Immature natural killer cell (primary cell): ENCODE measurements at places on chromosomes 5 and 9. TPM values are rescaled to one million over a fixed set of nuclear protein-coding genes. Genes with fewer than 3 reads are reported as not detected.

The CCL27 gene
- polyA plus RNA-seq, result not detected

The SLC27A6 gene
- polyA plus RNA-seq, result not detected

DNA sequence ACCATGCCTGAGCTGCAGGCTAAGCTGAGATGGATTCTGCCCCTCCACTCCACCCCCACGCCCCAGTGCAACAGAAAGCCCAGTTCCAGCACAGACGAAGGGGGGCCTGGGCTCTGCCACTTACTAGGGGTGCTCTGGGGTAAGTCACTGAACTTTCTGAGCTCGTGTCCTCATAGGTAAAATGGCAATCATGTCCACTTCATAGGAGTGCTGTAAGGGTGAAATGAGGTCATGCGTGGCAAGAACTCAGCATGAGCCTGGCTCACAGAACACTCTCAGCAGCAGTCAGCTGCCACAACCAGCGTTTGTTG is 8.4 kb upstream of the PSD2 start:
- no peaks in the 10 kb centered on the region for H3K4me1 ChIP-seq
- no peak for DNase-seq
- H3K27ac ChIP-seq, result no peak overlapping the region
- peaks cover 13% of the 10 kb centered on the region for H3K27me3 ChIP-seq
- no peaks in the 10 kb centered on the region for H3K36me3 ChIP-seq

The NEURL1B gene
- not detected for polyA plus RNA-seq

GRCh38 chr9:34896112-34896511 is 62.0 kb upstream of the PHF24 start:
- H3K4me1 ChIP-seq, result no peaks in the 10 kb centered on the region
- H3K4me3 ChIP-seq, result no peak overlapping the region
- H3K27me3 ChIP-seq, result peaks cover 9% of the 10 kb centered on the region
- DNase-seq, result no peak
- H3K36me3 ChIP-seq, result no peaks in the 10 kb centered on the region
- no peak overlapping the region for H3K27ac ChIP-seq

DNA sequence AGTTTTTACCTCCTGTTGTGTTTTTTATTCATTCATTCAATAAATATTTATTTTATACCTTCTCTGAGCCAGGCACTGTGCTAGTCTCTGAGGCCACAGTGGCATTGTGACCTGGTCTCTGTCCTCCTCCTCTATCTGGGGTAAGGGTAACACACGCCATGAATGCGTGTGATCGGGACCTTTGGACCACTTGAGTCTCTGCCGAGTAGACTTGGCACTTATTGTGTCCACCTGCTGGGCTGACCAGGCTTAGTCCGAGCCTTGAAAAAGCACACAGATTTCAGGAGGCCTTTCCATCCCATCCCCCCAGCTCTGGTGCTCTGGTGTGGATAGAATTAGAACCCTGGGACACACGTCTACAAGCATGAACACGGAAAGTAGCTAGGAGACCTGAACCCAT is 58.7 kb downstream of the ERGIC1 start:
- H3K4me3 ChIP-seq, result no peak overlapping the region
- no peaks in the 10 kb centered on the region for H3K27me3 ChIP-seq
- peaks cover 11% of the 10 kb centered on the region for H3K36me3 ChIP-seq
- no peak for DNase-seq
- peaks cover 10% of the 10 kb centered on the region for H3K4me1 ChIP-seq

DNA sequence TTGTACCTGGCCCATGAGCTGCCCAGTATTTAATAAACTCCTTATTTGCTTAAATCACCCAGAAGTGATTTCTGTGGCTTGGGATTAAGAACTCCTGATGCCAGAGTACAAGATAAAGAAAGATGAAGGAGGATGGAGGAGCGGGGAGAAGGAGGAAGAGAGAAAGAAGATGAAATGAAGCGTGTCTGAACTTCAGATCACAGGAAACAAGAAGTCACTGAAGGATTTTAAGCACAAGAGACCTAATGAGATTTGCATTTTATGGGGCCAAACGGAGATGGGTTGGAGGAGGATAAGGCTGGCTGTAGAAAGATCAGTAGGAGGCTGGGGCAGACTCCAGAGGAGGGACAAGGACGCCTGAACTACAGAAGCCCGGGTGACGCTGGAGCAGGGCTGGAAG is 3.1 kb downstream of the EIF4E1B start:
- H3K36me3 ChIP-seq, result peaks cover 5% of the 10 kb centered on the region
- H3K4me1 ChIP-seq, result peaks cover 7% of the 10 kb centered on the region
- DNase-seq, result no peak
- H3K27me3 ChIP-seq, result peaks cover 10% of the 10 kb centered on the region
- no peak overlapping the region for H3K4me3 ChIP-seq

- H3K4me1 ChIP-seq, result no peaks in the 10 kb centered on the region
- no peak overlapping the region for H3K27ac ChIP-seq
- H3K4me3 ChIP-seq, result no peak overlapping the region
- DNase-seq, result no peak
- H3K27me3 ChIP-seq, result peaks cover 13% of the 10 kb centered on the region
Measured at GRCh38 chr5:168328814-168329213, 37.4 kb downstream of the WWC1 start.

The RUSC2 gene
- polyA plus RNA-seq, result not detected

DNA sequence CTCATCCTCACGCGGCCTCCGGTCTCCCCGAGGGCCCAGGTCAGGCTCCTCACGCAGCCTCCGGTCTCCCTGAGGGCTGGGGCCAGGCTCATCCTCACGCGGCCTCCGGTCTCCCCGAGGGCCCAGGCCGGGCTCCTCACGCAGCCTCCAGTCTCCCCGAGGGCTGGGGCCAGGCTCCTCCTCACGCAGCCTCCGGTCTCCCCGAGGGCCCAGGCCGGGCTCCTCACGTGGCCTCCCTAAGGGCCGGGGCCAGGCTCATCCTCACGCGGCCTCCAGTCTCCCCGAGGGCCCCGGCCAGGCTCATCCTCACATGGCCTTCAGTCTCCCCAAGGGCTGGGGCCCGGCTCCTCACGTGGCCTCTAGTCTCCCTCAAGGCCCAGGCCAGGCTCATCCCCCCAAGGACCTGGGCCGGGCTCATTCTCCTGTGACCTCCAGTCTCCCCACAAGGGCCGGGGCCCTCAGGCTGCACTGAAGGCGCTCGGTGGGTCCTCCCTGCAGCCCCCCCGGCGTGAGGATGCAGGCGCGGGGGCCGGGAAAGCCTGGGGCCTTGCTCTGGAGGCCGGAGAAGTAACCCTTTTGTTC is 51.2 kb upstream of the FCN2 start:
- DNase-seq, result no peak
- H3K36me3 ChIP-seq, result no peaks in the 10 kb centered on the region
- no peak overlapping the region for H3K4me3 ChIP-seq
- H3K27ac ChIP-seq, result no peak overlapping the region

GRCh38 chr9:91677331-91677730 is 253.7 kb upstream of the NFIL3 start:
- peaks cover 14% of the 10 kb centered on the region for H3K27me3 ChIP-seq
- peaks cover 4% of the 10 kb centered on the region for H3K4me1 ChIP-seq
- H3K27ac ChIP-seq, result no peak overlapping the region
- DNase-seq, result no peak

The CSNK1G3 gene
- polyA plus RNA-seq, result 44.9 TPM

DNA sequence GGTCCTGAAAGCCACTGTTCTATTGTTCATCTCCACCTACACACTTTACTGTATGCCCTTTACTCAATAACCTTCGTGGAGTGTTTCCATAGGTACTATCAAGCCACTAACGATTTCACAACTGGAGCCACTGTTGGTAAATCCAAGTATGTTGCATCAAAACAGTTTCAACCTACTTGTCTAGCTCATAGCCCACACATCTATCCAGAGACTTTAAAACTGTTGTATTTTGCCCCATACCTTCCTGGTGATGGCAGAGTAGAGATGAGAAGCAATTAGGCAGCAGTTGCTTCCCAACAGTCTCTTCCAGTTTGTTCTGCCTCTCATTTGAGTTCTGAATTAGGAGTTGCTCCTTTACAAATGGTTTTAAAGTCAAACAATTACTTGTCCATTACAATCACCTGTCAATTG is 607 bp downstream of the FAXDC2 start:
- no peak for DNase-seq
- H3K4me1 ChIP-seq, result no peaks in the 10 kb centered on the region
- no peaks in the 10 kb centered on the region for H3K36me3 ChIP-seq
- H3K27me3 ChIP-seq, result no peaks in the 10 kb centered on the region
- H3K27ac ChIP-seq, result no peak overlapping the region
- no peak overlapping the region for H3K4me3 ChIP-seq

DNA sequence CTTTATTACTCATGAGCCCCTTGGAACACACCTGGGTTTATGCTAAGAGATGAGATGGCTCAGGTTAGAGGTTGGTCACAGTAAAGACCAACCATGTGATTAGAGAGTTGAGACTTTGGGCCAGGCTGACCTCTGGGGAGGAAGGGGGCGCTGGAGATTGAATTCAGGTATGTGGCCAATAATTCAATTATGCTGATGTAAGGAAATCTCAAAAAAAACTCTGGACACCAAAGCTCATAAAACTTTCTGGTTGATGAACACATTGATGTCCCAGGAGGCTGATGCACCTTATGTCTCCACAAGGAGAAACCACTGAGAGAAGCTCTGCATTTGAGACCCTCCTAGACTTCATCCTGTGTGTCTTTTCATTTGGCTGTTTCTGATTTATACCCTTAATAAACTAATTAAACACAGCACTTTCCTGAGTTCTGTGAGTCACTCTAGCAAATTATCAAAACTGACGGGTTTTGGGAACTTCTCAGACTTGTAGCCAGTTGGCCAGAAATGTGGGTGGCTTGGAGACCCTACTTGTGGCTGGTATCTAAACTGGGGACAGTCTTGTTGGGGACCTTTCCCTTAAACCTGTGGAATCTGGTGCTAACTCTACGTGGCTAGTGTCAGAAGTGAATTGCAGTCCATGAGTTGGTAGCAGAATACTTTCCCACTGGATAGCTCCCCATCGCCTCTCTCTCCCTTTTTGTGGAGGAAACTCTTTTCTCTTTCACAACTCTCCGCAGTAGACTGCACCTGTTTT is 7.5 kb upstream of the CCL27 start:
- H3K4me3 ChIP-seq, result no peak overlapping the region
- DNase-seq, result no peak
- peaks cover 4% of the 10 kb centered on the region for H3K4me1 ChIP-seq
- H3K36me3 ChIP-seq, result no peaks in the 10 kb centered on the region

DNA sequence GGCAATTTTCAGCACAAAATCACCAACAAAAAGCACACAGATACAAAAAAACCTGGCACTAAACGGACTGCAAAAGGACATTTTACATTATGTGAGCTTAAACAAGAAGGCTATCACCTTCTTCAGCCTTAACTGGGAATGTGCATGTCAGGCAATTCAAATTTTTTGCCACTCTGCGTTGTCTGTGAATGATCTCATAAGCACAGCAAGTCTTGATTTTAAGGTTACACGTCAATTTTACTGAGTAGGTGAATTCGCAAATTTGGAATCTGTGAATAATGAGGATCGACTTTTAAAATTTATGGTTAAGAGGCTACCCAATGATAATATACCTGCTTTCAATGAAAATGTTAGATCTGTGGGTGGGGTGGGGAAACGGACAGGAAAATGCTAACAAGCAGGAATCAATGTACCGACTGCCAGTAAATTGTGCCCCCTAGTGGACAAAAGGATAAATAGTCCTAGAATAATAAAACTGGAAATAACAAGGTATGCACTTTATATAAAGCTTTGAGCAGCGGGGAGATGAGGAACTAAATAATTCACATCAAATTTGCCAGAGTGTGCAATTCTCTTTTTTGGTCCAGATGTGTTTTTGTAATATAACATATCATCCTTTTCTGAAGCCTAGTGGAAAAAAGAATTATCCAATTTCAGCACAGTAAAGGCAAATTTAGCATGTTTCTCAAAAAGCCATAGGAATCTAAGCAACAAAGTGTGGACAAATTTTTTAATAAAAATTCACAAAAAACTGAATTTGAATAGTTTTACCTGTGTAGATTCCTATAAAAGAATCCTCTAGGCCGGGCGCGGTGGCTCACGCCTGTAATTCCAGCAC is 20.5 kb downstream of the EQTN start:
- H3K4me3 ChIP-seq, result no peak overlapping the region
- H3K27ac ChIP-seq, result no peak overlapping the region
- H3K4me1 ChIP-seq, result no peaks in the 10 kb centered on the region
- peak; percentile 29 for DNase-seq
- no peaks in the 10 kb centered on the region for H3K36me3 ChIP-seq

- peaks cover 7% of the 10 kb centered on the region for H3K27me3 ChIP-seq
- no peaks in the 10 kb centered on the region for H3K4me1 ChIP-seq
- H3K4me3 ChIP-seq, result no peak overlapping the region
Measured at GRCh38 chr5:175452166-175452565, 8.2 kb upstream of the DRD1 start.

- no peaks in the 10 kb centered on the region for H3K36me3 ChIP-seq
- peaks cover under 1% of the 10 kb centered on the region for H3K4me1 ChIP-seq
- H3K4me3 ChIP-seq, result no peak overlapping the region
- H3K27ac ChIP-seq, result no peak overlapping the region
Measured at GRCh38 chr5:163497315-163497714, 8.1 kb upstream of the MAT2B start.

- H3K36me3 ChIP-seq, result peaks cover 10% of the 10 kb centered on the region
- DNase-seq, result no peak
- peaks cover 23% of the 10 kb centered on the region for H3K4me1 ChIP-seq
- H3K4me3 ChIP-seq, result no peak overlapping the region
Measured at GRCh38 chr5:53642061-53642460, 81.6 kb downstream of the NDUFS4 start.

The SLC12A7 gene
- 18.2 TPM for polyA plus RNA-seq

The PCDHB9 gene
- not detected for polyA plus RNA-seq

The RNF180 gene
- polyA plus RNA-seq, result not detected

The PTGES gene
- polyA plus RNA-seq, result not detected

DNA sequence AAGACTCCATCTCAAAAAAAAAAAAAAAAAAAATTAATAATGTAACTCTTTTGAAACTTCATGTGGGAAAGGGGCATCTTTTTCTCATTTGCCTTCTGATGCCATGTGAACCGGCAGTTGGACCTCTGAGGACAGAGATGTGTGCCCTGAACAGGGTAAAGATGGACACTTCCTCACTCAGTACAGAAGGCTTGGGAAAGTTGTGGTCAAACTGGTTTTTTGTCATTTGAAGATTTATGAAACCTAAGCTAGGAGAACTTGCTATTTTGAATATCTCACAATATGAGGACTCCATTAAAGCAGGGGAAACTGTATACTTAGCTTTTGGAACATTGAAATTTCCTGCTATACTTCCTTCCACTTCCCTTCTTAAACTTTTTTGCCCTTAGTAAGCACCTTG is 147.5 kb upstream of the ALDH1B1 start:
- H3K27ac ChIP-seq, result no peak overlapping the region
- no peaks in the 10 kb centered on the region for H3K36me3 ChIP-seq
- DNase-seq, result no peak
- H3K27me3 ChIP-seq, result no peaks in the 10 kb centered on the region
- H3K4me1 ChIP-seq, result no peaks in the 10 kb centered on the region

DNA sequence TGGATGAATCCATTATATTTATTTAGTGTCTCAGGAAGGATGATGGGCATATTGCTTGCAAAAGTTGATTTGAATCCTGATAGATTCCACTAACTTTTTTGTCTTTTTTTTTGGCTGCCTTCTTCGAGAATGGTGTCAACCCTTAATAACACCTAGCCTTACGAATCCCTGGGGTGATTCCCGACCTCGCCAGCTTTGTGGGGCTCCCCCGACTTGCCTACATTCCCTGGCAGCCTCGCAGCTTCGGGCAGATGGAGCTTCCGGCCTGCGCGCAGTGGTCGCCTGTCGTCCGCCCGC is 366 bp upstream of the DOCK8 start:
- no peak for DNase-seq
- no peaks in the 10 kb centered on the region for H3K36me3 ChIP-seq
- H3K4me3 ChIP-seq, result peak overlapping the region; percentile 82
- H3K4me1 ChIP-seq, result peaks cover 27% of the 10 kb centered on the region
